Activated T-helper 1 cell treated with anti-CD3 and anti-CD28 coated beads, Interleukin-2, amount 50 U/mL, for 16 hours (primary cell): ENCODE measurements at places on chromosomes 1 and 21.

DNA sequence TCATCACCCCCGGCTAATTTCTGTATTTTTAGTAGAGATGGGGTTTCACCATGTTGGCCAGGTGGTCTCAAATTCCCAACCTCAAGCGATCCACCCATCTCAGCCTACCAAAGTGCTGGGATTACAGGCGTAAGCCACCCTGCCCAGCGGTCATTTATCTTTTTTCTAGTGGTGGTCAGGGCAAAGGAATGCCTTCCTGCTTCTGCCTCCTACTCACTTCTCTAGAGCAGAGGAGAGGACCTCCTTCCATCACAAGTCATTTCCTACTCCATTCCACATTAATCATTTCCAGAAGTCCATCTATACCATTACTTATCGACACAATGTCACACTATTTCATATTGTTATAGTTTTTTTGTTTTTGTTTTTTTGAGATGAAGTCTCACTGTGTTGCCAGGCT, 13.3 kb downstream of the FBXO42 start:
- no peak for DNase-seq

GRCh38 chr1:210535761-210536160, 207.1 kb downstream of the HHAT start:
- DNase-seq: no peak

DNA sequence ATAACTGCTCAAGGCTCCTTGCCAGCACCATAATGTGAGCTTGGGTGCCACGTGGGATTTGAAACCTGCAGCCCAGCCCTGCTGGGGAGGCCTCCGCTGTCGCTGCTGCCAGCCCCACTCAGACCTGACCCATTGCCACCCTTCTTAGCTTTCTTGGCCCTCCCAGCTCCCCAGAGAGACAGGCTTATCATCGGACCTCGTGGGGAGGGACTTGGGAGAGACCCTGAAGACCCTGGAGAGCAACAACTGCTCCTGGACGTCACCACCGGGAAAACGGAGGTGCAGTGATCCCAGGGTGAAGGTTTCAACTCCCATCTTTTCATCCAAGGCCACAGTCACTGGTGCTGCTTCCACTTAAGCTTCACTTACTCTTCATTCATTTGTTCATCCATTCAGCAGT, 596.1 kb downstream of the PTPRU start:
- DNase-seq: no peak

DNA sequence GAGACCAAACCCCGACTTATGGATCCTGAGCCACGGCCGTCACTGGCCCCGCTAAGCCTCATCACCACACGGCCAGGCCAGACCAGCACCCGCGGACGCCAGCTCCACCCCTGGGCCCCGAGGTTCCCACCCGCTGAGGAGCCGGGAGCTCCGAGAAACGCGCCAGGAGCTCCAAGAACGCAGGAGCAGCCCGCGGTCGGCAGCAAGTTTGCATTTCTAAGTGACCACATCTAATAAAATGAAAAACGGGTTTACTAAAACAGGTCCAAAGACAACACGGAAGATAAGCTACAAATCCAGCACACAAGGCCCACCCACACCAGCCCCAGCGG, 8.1 kb upstream of the C1QTNF12 start:
- DNase-seq: no peak

DNA sequence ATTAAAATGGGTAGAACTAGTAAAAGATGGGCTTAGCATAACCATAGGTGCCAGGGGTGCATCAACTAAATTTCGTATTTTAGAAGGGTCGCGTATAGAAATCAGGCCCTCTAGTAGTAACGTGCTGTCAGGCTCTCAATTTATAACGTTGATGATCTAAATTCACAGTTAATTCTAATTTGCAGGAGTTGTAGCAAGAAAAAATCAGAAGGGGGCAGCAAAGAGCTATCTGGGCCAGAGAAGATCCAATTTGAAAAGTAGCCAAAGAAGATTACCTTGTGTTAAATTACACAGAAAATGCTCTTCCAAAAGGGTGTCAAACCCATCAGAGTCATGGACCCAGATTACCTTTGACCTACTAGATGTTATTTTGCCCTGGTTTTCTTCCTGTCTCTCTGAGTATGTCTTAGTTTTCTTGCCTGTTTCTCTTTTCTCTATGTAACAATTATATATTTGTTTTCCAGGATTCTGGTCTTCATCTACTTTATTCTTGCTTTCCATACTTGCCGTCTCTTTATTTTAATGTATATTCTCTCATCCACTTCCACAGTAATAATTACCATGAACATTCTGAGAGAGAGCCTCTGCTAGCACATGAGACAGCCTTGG, 1030.9 kb downstream of the AMY1C start:
- no peak for DNase-seq

GRCh38 chr1:234821840-234822239, 211.9 kb upstream of the IRF2BP2 start:
- DNase-seq: no peak

DNA sequence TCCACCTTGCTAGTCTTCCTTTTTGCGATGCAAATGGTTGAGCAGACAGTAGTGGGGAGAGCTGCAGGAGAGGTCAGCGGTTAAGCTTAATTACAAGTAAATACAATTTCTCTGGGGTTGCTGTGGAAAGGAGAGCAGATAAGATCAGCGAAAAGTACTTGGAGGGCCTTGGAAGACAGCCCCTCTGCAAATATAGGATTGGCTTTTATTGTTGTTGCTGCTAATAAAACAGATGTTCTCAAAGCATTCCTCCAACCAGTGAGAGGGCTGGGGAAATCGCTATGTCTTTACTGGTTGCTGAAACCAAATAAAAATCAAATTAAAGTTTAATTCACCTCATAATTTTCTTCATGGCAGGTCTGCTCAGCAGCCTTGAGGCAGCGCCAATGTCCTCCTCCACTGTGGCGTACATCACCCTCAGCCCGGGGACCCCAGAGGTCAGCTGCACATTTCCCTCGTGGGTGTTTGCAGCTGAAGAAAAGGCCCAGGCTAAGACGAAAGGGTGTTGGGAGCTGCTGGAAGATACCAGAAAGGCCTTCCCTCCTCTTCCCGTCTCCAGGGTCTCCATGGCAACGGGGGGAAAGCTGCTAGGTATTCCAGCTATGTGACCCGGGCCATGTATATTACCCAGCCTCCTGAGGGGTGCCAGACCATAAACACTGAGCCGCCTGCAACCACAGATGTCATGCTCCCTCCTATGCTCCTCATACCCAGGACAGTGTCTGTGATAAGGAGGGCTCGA, 54.6 kb upstream of the POU2F1 start:
- no peak for DNase-seq

GRCh38 chr1:153122831-153123421, 9.6 kb upstream of the SPRR2F start:
- no peak for DNase-seq

GRCh38 chr1:248897412-248898337, 8.4 kb upstream of the PGBD2 start:
- DNase-seq: no peak

DNA sequence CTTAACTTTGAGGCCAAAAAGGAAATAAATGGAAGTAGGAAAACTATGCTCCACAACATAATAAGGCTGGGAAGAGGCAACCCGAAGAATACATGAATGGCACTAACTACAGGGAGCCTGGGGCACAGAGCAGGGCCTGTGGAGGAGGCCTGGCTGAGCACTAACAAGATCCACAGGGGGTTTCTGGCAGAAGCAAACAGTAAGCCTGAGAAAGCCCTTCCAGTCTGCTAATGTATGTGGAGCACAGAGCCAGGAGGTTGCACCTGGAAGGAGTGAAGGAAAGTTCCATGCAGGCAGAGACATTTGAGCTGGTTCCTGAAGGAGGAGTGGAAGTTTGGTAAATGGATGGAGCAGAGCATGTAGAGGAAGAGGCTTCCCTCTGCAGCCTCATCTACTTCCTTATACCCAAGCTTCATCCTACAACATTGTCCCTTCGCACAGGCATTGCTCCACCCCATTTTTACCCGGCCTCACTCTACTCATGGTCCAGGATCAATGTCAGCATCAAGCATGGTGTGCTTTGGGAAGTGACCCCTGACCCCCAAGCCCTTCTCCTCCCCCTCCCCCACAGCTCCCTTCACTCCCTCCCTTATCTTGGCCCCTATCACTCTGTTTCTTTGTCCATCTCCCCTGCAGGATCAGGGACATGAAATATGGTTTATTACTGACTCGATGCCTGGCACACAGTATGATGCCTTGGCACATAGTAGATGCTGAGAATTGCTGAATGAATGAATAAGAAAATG, 23.3 kb downstream of the SHISA4 start:
- DNase-seq: no peak

DNA sequence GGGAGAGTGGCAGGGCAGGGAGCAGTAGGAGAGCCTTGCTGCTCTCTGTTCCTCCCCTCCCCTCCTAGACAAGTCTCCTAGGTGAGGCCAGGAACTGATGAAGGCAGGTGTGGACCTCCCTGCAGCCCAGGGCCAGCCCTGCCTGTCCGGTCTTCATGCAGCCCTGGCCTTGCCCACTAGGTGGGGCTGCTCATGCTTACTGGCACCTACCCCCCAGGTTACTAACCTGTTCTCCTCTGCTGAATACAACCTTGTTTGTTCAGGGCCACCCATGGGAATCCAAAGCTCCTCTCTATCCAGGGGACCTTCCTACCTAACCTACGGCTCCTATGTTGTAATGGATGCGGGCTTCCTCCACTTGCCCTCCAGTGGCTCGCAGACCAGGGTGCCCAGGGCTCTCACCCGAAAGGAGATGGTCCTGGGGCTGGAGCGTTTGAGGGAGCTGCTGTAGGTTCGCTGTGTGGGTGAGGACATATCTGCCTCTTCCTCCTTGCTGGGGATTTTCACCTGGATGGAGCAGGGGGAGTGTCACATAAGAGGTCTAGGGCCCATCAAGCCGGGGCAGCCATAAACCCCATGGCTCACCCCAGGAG, 7.9 kb upstream of the TNNT2 start:
- no peak for DNase-seq

- DNase-seq: no peak
Observed at GRCh38 chr21:44955141-44955797, 15.4 kb downstream of the SLX9 start.

DNA sequence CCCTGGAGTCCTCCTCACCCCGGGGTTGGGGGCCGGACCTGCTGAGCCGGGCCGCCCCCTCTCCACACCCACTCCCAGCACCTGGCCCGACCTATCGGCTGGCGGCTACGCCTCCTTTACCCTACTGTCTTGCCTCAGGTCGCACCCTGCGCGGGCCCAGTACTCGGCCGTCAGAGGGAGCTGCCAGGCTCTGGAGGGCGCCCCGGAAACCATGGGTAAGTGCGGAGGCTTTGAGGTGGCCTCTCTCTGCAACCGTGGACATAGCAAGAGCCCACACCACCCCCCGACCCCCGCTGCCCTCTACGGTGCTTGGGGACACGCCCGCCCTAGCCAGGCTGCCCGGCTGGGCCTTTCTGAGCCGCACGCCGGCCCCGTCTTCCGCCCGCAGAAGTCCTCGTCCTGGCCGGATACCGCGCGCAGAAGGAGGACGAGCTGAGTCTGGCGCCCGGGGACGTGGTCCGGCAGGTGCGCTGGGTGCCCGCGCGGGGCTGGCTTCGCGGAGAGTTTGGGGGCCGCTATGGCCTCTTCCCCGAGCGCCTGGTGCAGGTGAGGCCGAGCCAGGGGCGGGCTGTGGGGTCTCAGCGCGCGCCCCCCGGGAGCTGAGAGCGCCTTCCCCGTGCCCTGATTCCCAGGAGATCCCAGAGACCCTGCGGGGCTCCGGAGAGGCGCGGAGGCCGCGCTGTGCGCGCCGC, at the start of gene SH3D21:
Gene SH3D21 (plus strand): TSS at position 159 of the 692 bp plus-strand sequence. CDS start 53 bp downstream, at position 212.
- no peak for DNase-seq

DNA sequence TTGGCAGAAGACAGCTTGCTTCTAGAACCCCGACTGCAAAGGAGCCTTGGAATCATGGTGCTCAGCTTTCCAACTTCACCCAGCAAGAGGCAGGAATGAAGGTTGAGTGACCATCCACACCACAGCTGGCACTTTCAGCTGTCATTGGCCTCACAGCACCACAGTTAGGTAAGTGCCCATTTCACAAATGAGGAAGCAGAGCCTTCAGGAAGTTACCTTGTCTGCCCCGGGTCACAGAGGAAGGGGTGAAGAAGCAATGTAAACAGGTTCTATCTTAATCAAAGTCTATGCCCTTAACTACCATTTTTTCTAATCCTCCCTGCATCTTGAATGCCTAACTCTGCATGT, 156.0 kb downstream of the GLUL start:
- no peak for DNase-seq

DNA sequence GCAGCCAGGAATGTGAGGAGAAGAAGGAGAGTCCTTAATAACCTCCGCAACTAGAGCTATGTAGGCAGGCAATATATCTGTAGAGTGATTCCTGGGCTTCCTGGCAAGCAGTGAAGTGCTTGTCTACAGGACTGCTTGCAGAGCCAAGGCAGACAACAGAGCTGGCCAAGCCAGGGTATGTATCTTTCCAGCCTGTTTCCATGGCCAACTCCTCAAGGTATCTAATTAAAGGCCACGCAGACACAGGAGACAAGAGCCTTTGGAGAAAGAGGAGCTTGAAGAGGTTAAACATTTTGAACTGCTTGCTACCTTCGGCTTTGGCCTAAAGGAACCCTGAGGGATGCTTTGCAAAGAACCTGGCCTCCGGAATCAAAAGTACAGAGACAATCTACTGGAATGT, 137.4 kb downstream of the PIGK start:
- DNase-seq: no peak

GRCh38 chr1:21706151-21706835, 37.1 kb upstream of the RAP1GAP start:
- no peak for DNase-seq

DNA sequence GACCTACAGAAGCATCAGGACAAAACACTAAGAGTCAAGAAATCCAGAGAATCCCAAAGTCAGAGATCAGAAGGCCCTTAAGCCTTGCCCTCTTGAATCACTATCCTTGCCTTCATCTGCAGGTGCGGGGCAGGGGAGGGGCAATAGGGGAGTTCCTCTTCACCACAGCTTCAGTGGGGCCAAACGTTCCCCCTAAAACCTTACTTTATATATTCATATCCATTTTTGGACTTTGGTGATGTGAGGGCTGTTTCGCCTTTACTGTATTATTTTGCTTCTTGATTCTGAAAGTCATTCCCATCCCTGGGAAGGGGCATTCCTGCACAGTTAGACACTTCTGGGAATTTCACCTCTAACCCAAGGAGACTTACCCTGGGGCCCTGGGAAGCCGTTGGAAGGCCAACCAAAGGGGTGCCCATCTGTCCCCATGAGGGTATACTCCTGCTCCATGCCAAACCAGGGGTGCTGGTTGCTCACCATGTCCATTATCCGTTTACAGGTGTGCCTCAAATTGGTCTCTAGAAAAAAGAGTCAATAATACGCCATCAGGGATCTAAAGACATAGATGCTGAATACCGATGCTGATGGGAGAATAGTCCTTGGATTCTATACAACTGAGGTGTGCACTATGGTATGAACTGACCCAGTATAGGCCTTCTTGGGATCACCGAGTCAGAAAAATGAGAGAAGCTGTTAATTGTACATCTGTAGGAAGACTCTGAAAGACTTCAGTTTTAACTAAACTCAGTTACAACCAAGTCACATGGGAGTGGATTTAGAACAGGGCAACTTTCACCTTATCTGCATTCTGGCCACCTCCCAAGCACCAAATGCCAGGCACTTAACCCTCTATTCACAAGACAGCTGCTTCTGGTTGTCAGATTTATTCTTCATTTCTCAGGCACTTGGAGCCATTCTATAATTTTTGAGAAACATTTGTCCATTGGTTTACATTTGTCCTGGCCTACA, 5.4 kb downstream of the GLUL start:
- DNase-seq: no peak

- no peak for DNase-seq
Observed at GRCh38 chr1:171744986-171745385, 3.1 kb upstream of the VAMP4 start.
